ENCODE measurements at places on chromosomes 1 and 21. TPM values are rescaled to one million over a fixed set of nuclear protein-coding genes. Genes with fewer than 3 reads are reported as not detected.

The PHLDA3 gene
- 75.3 TPM for polyA plus RNA-seq

The FAM177B gene
- not detected for polyA plus RNA-seq

The ASTN1 gene
- polyA plus RNA-seq, result 91.1 TPM

The LELP1 gene
- polyA plus RNA-seq, result not detected

The ZNF648 gene
- 0.32 TPM for polyA plus RNA-seq

The PRKAB2 gene
- polyA plus RNA-seq, result 33.1 TPM

The S100A8 gene
- 3.8 TPM for polyA plus RNA-seq

The LDLRAD2 gene
- 4.4 TPM for polyA plus RNA-seq

The CSTB gene
- 43.1 TPM for polyA plus RNA-seq

The EDARADD gene
- 2.1 TPM for polyA plus RNA-seq

The ZNF697 gene
- polyA plus RNA-seq, result 11.5 TPM

The MYBPH gene
- 0.24 TPM for polyA plus RNA-seq

All from spinal cord (tissue), 10 donors.